ENCODE measurements at places on chromosomes 5 and 9.

- DNase-seq: no peak
Observed at GRCh38 chr5:112776301-112776856, 38.7 kb downstream of the APC start.

- DNase-seq: no peak
Observed at GRCh38 chr9:2255128-2255527, 240.0 kb downstream of the SMARCA2 start.

- DNase-seq: no peak
Observed at GRCh38 chr5:102295534-102296177, 428 bp downstream of the SLCO4C1 start.

GRCh38 chr5:24786108-24786507 is 141.3 kb upstream of the CDH10 start:
- DNase-seq: no peak

DNA sequence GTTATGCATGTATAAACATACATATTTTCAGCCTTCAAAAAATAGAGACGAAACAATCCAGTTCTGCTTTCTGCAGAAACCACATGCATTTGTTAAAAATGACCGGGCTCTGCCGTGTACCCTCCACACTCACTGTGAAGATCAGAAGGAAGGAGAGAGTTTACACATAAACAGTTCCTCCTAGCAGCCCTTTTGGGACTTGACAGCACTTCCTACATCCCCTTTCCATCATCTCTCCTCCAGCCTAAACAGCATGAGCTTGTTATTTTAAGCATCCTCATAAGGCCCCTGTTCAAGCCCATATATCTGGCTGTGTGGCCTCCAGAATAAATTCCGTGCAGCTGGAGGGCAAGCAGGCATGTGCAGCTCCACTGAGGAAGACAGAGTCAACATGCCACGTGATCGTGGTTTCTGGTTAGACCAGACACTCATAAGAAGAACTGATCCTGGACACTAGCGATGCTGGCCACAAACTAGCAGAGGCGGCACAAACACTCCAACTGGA is 42.2 kb downstream of the NIPAL4 start:
- DNase-seq: no peak

- no peak for DNase-seq
Observed at GRCh38 chr9:4962085-4962484, 23.0 kb upstream of the JAK2 start.

DNA sequence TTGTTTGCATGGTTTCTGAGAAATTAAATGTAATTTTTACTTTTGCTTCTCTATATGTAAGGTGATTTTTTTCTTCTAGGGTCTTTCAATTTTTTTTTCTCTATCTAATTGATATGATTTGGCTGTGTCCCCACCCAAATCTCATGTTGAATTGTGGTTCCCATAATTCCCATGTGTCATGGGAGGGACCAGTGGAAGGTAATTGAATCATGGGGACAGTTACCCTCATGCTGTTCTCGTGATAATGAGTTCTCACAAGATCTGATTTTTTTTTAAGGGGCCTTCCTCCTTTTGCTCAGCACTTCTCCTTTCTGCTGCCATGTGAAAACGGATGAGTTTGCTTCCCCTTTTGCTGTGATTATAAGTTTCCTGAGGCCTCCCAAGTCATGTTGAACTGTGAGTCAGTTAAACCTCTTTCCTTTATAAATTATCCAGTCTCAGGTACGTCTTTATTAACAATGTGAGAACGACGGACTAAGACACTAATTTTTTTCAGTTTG is 150.8 kb downstream of the MTRR start:
- DNase-seq: no peak

DNA sequence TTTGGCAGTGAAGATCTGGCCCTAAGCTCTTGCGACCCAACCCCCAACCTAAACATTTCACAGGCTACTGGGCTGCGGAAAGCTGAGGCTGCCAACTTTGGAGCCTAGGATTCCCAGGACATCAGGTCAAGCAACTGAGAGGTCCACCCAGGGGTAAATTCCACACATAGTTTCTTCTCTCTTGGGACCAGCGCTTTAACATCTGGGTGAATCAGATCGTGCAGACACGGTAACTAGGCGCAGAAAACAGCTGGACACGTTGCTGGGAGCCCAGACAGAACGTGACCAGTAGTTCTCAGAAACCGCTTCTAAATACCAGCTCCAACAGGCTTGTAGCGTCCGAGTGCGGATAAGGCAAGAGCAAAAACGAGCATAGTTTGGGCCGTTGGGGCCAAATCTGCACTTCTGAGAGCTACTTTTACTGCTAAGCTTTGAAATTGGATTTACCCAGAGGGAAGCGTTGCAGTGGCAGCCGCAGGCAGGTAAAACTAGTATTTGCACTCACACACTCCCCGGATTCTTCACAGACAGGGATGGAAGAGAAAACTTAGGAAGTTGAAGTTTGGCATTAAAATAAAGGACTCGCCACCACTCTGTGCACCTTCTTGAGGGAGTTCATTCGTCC is 11.8 kb downstream of the ITGA1 start:
- DNase-seq: peak; percentile 8

DNA sequence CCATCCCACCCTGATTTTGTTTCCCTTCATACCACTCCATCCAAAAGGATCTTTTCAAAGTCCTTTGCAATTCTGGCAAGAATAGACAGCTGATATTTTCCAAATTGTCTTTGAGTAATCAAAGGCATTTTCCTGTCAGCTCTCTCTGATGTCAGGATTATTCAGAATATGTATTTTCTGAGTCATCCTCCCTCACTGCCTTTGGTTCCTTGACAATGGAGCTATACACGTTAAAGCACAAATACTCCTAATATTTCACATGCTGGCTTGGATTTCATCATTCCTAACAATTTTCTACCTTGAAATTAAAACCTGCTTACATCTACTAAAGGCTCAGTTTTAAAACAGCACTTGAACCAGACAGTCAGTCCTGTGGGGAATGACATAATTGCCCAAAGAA is 379.4 kb downstream of the GADD45G start:
- no peak for DNase-seq

- DNase-seq: no peak
Observed at GRCh38 chr5:27252911-27253310, 214.5 kb upstream of the CDH9 start.

- DNase-seq: no peak
Observed at GRCh38 chr5:18720002-18720401, 1085.7 kb downstream of the TAF11L14 start.

DNA sequence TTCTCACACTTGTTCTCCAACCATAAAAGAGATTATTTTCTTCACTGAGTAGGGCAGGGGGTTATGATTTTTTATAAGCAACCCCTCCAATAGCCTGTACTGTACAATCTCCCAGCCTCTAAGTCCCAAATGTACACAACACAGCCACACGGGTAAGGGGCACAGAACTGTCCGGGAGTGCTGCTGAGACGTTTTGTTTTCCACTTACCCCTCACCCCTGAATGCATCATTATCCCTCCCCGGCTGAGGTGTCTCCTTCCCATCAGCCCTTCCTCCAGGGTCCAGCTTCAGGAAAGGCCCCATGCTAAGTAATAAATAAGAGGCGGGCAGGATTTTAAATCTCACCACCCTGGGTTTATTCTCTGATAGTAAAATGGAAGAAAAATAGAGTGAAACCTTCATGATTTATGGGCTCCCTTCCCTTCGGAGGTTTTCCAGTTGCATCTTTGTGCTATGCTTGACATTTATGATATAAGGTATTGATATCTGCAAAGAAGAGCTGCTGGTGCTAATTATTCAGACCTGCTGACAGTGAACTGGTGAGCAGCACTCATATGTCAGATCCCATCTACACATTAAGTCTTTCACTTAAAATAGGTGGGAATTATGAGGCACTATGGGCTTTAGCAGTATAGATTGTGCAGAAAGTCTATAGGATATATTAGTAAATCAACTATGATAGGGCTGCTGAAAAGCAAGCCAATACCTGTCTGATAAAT is 67.2 kb upstream of the MEGF10 start:
- DNase-seq: no peak

GRCh38 chr9:13646500-13647021 is 367.1 kb upstream of the MPDZ start:
- no peak for DNase-seq

- no peak for DNase-seq
Observed at GRCh38 chr5:105922080-105922479, 1748.7 kb downstream of the EFNA5 start.

GRCh38 chr5:140220698-140221064 is 45.7 kb downstream of the CYSTM1 start:
- no peak for DNase-seq

- no peak for DNase-seq
Observed at GRCh38 chr9:93828331-93829097, 126.6 kb downstream of the BARX1 start.

GRCh38 chr9:6186691-6187090 is 28.9 kb upstream of the IL33 start:
- DNase-seq: no peak

- no peak for DNase-seq
Observed at GRCh38 chr9:68454579-68455334, 85.9 kb downstream of the TMEM252 start.

DNA sequence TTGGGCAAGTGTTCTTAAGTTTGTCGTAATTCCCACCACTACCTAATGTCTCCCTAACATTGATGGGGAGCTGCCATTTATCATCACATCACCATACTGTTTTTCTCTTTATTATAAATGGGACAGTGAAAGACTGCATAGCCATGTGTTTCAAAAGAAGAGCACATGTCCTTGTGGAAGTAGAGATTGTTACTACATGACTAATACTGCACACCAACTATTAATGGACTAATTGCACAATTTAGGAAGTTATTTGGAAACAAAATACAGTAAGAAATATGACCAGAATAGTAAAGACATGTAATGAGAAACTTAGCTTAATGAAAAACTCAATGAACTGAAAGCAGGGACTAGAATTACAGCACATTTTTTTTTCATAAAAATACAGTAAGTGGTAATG is 12.0 kb upstream of the ELOVL7 start:
- no peak for DNase-seq

DNA sequence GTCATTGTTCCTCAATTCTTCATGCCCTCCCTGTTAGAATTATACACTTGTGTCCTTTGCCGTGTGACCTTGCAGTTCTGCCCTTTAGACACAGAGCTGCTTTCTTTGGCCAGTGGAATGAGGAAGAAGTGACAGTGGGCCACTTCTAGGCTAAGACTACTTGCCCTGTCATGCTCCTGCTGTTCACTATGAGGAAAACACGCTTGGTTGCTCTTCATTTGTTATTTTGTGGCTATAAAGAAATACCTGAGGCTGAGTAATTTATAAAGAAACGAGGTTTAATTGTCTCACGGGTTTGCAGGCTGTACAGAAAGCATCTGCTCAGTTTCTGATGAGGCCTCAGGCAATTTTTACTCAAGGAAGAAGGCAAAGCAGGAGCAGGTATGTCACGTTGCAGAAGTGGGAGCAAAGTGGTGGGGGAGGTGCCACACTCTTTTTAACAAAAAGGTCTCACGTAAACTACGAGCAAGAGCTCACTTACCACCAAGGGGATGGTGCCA is 279.1 kb upstream of the DMAC1 start:
- DNase-seq: no peak

GRCh38 chr5:15748266-15748665 is 248.3 kb downstream of the FBXL7 start:
- no peak for DNase-seq
